ENCODE measurements at places on chromosomes 1 and 21.

- no peak for DNase-seq
These were observed 79.3 kb upstream of the LYST start for GRCh38 chr1:235945775-235946570.

GRCh38 chr1:99619583-99619982, 26.3 kb upstream of the PALMD start:
- DNase-seq: no peak

- no peak for DNase-seq
These were observed 14.3 kb downstream of the KPNA6 start for GRCh38 chr1:32122151-32122550.

- no peak for DNase-seq
These were observed 24.5 kb upstream of the PPP2R5A start for GRCh38 chr1:212260557-212261355.

All from fibroblast of mammary gland (primary cell).